Karpas-422 (cell line): ENCODE measurements at places on chromosomes 2 and 18.

- DNase-seq, result no peak
- H3K36me3 ChIP-seq, result peaks cover 6% of the 10 kb centered on the region; the same call in 1 of the 2 replicates
- H3K27me3 ChIP-seq, result no peaks in the 10 kb centered on the region
- no peak overlapping the region for H3K27ac ChIP-seq
- H3K4me3 ChIP-seq, result no peak overlapping the region
- H3K4me1 ChIP-seq, result no peaks in the 10 kb centered on the region
These were observed 43.4 kb downstream of the MBP start for GRCh38 chr18:77088963-77089722.

DNA sequence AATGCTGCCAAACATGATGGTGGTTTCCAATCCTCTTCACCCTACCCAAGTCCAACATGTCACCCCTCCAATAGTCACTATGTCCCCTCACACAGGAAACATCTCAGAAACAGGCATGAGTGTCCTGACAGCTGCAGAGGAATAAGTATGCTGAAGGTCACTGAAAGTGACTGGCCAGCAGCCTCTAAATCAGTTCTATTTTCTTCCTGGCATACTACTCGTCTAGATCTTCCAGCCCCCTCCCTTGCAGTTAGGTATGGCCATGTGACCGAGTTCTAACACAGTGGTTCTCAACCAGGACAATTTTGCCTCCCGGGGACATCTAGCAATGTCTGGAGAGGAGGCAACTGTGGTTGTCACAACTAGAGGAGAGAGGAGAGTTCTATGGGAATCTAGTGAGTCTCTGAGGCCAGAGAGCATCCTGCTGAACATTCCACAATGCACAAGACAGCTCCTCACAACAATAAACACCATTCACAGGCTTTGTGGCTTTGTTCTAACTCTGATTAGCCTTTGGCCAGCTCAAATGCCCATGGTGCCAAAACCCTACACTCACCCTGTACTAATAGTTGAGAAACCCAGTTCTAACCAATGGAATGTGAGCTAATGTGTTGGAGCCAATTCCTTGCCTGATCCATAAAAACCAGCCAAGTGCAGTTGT, 12.6 kb upstream of the ID2 start:
- no peaks in the 10 kb centered on the region for H3K4me1 ChIP-seq
- no peak overlapping the region for H3K4me3 ChIP-seq
- H3K27ac ChIP-seq, result no peak overlapping the region
- H3K27me3 ChIP-seq, result no peaks in the 10 kb centered on the region
- H3K36me3 ChIP-seq, result no peaks in the 10 kb centered on the region

GRCh38 chr2:196170213-196170605, 1.2 kb downstream of the STK17B start:
- H3K4me1 ChIP-seq, result peaks cover 71% of the 10 kb centered on the region
- H3K27ac ChIP-seq, result peak overlapping the region; percentile 88
- no peaks in the 10 kb centered on the region for H3K27me3 ChIP-seq

DNA sequence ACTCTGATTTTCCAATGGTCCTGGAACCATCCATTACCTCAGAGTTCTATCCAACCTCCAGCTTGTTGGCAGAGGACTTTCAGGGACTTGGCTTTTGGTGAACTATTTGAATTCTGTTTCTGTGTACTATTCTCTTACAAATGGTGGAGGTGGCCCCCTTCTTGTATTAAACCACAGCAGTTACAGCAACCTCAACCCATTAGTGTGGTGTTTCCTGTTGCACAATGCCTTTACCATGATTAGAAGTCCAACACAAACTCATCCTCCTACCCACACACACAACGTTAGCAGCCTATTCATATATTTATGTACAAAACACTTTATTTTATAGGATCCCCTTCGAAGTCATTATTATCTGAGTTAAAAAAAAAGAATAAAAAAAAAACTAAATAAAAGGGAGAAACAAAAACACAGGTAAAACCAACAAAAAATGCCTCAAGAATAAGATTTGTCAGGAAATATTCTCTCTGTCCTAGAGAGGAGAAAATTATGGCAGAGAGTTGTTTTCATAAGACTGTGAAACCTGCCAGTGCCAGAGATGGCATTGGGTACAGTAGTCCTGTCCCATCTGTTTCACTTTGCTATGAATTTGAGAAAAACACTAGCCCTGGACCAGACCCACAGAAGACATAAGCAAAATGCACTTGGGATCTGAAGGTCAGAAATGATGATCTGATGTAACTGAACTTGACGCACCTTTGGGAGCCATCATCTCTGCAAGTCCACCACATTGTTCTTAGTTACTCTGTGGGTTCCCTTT, 1896.0 kb upstream of the PIK3C3 start:
- no peaks in the 10 kb centered on the region for H3K27me3 ChIP-seq
- H3K4me1 ChIP-seq, result no peaks in the 10 kb centered on the region
- no peak overlapping the region for H3K4me3 ChIP-seq
- DNase-seq, result no peak

GRCh38 chr2:37350034-37350433, 5.6 kb downstream of the QPCT start:
- H3K4me3 ChIP-seq, result no peak overlapping the region
- H3K27ac ChIP-seq, result no peak overlapping the region
- H3K36me3 ChIP-seq, result no peaks in the 10 kb centered on the region
- H3K4me1 ChIP-seq, result peaks cover 16% of the 10 kb centered on the region

- H3K27me3 ChIP-seq, result no peaks in the 10 kb centered on the region
- no peak for DNase-seq
These were observed 115.8 kb upstream of the DTNA start for GRCh38 chr18:34594266-34594665.

GRCh38 chr2:222410534-222410933, 13.8 kb upstream of the SGPP2 start:
- H3K4me3 ChIP-seq, result no peak overlapping the region
- no peaks in the 10 kb centered on the region for H3K27me3 ChIP-seq
- DNase-seq, result no peak
- H3K27ac ChIP-seq, result no peak overlapping the region
- H3K36me3 ChIP-seq, result no peaks in the 10 kb centered on the region

DNA sequence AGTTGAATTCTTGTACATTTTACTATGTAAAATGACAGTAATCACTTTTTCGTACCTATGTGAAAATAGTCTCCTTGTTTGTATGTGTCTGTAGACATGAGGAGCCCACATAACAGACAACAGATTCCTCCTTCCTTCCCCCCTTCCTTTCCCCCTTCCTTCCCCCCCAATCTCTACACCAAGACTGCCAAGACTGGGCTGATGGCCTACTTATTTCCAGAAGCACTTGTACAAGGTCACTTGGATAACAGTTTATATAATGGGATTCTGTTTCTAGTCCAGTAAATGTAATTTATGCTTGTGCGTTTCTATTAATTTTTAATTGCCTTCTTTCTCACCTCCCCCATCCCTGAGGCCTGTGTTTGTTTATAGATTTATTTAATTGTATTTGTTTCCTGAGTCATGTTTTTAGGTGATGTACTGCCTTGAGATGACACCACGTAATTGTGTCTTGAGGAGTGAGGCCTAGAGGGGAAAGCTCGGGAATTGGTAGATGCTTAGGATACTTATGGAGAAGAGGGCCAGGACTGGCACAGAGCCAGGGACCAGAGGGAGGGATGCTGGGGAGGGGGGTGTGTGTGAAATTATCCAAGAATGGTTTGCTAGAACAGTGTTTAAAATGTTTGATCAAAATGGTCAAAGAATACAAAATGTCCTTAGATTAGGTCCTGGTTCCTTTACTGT, 12.3 kb downstream of the B3GNT2 start:
- H3K4me3 ChIP-seq, result no peak overlapping the region
- H3K36me3 ChIP-seq, result no peaks in the 10 kb centered on the region; the same call in 1 of the 2 replicates
- no peaks in the 10 kb centered on the region for H3K27me3 ChIP-seq
- no peak for DNase-seq
- H3K27ac ChIP-seq, result no peak overlapping the region
- H3K4me1 ChIP-seq, result no peaks in the 10 kb centered on the region

- no peaks in the 10 kb centered on the region for H3K27me3 ChIP-seq
- peaks cover 42% of the 10 kb centered on the region for H3K36me3 ChIP-seq
- H3K4me1 ChIP-seq, result no peaks in the 10 kb centered on the region
These were observed 77.9 kb downstream of the EML6 start for GRCh38 chr2:54801352-54801751.

DNA sequence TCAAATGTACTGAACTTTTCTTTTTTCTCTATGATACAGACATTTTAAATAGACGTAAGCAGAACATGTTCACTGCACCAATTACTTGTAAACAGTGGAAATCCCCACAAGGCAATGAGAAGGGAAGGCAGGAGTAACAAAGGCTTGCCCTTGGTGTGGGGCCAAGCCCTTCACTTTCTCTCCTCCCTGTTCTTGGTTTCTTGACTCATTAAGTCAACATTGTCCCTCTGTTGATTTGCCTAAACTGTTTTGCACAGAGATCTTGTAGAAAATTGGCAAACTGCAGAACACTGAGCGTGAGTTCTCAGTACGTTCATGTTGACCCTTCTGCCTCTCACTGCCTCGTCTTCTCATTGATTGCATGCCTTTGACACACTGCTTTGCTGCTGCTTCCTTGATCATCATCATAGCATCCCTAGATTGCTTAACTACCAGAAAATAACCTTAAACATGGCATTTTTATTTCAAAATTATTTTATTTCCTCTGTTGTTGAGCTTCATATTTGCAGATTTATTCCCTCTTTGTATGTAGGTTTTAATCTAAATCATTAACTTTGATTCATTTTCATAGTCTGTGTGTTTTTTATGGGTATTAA, 257.7 kb downstream of the PTGR3 start:
- H3K36me3 ChIP-seq, result no peaks in the 10 kb centered on the region
- H3K4me1 ChIP-seq, result no peaks in the 10 kb centered on the region
- H3K27ac ChIP-seq, result no peak overlapping the region
- DNase-seq, result no peak
- H3K4me3 ChIP-seq, result no peak overlapping the region
- no peaks in the 10 kb centered on the region for H3K27me3 ChIP-seq

- peaks cover 10% of the 10 kb centered on the region for H3K4me1 ChIP-seq
- DNase-seq, result peak; percentile 70
- no peaks in the 10 kb centered on the region for H3K27me3 ChIP-seq
- no peaks in the 10 kb centered on the region for H3K36me3 ChIP-seq
These were observed 79.6 kb upstream of the B3GNT7 start for GRCh38 chr2:231315896-231316295.

DNA sequence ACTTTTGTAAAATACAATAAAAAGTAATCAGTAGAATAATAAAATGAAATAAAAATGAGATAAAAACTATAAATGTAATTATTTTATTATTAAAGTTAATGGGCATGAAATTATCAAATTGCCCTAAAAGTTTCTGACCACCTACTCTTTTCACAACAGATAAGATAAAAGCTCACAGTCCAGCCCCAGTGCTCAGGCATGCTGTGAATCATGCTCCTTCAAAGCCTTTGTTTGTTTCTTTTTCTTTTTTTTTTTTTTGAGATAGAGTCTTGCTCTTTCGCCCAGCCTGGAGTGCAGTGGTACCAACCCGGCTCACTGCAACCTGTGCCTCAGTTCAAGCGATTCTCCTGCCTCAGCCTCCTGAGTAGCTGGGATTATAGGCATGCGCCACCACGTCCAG, 181.7 kb downstream of the ANKRD44 start:
- H3K36me3 ChIP-seq, result peaks cover 5% of the 10 kb centered on the region; the same call in 1 of the 2 replicates
- no peaks in the 10 kb centered on the region for H3K27me3 ChIP-seq
- H3K4me3 ChIP-seq, result peak overlapping the region; percentile 60; the same call in 1 of the 2 replicates
- H3K27ac ChIP-seq, result peak overlapping the region; percentile 100
- peaks cover 60% of the 10 kb centered on the region for H3K4me1 ChIP-seq
- DNase-seq, result no peak

- peaks cover 84% of the 10 kb centered on the region for H3K4me1 ChIP-seq
- H3K27me3 ChIP-seq, result no peaks in the 10 kb centered on the region
- H3K27ac ChIP-seq, result peak overlapping the region; percentile 98
These were observed 5.9 kb downstream of the ITSN2 start for GRCh38 chr2:24354395-24354794.

DNA sequence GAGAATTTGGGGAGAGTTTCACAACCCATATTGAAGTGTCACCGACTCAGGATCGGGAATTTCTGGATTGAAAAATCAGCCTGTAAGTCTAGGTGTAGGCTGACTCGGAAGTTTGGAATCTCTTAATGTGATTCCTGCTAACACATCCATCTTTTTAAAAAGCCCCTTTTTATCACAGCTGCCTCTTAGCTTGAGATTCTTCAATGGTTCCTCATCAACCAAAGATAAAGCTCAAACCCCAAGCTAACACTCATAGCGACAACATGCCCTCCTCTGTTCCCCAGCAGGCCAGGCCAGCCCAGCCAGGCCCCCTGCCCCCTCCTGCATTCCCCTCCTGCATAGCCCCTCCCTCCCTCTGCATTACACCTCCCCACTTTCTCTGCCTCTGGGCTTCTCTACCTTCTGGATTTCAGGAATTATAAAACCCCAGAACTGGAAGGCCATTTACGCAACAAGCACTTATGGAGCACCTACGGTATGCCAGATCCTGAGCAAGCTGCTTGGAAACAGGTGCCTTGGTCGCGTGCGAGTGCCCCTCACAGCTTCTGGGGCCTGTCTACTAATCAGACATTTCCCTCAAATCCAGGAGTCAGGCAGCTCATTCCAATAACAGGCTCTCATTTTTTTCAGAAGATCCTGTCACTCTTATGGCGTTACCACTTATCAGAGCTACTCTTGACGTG, 63.4 kb downstream of the EMX1 start:
- H3K27me3 ChIP-seq, result peaks cover 3% of the 10 kb centered on the region; the same call in 1 of the 2 replicates
- no peak overlapping the region for H3K27ac ChIP-seq
- H3K4me3 ChIP-seq, result no peak overlapping the region
- peaks cover 5% of the 10 kb centered on the region; the same call in 1 of the 2 replicates for H3K4me1 ChIP-seq
- H3K36me3 ChIP-seq, result no peaks in the 10 kb centered on the region
- DNase-seq, result no peak

GRCh38 chr2:16640001-16640700, 25.5 kb downstream of the CYRIA start:
- H3K27ac ChIP-seq, result no peak overlapping the region
- no peaks in the 10 kb centered on the region for H3K4me1 ChIP-seq
- no peaks in the 10 kb centered on the region for H3K27me3 ChIP-seq
- no peak overlapping the region for H3K4me3 ChIP-seq

GRCh38 chr2:178947006-178947405, 102.9 kb downstream of the CCDC141 start:
- H3K4me1 ChIP-seq, result no peaks in the 10 kb centered on the region
- H3K27me3 ChIP-seq, result no peaks in the 10 kb centered on the region
- no peak overlapping the region for H3K4me3 ChIP-seq
- no peaks in the 10 kb centered on the region for H3K36me3 ChIP-seq
- DNase-seq, result no peak

DNA sequence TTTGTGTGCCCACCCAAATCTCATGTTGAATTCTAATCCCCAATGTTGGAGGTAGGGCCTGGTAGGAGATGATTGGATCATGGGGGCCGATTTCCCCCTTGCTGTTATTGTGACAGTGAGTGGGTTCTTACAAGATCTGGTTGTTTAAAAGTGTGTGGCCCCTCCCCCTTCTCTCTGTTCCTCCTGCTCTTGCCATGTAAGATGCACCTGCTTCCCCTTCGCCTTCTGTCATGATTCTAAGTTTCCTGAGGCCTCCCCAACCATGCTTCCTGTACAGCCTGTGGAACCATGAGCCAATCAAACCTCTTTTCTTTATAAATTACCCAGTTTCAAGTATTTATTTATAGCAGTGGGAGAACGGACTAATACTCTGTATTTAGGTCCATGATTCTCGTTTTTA, 588.1 kb downstream of the DCDC2C start:
- no peaks in the 10 kb centered on the region for H3K27me3 ChIP-seq
- no peak overlapping the region for H3K27ac ChIP-seq
- no peaks in the 10 kb centered on the region for H3K4me1 ChIP-seq
- no peaks in the 10 kb centered on the region for H3K36me3 ChIP-seq

GRCh38 chr2:100983684-100984310, 18.3 kb upstream of the RPL31 start:
- H3K27me3 ChIP-seq, result no peaks in the 10 kb centered on the region
- no peak overlapping the region for H3K27ac ChIP-seq
- no peak for DNase-seq
- no peaks in the 10 kb centered on the region for H3K36me3 ChIP-seq
